H4 (cell line): ENCODE measurements at places on chromosomes 13 and 19.

- DNase-seq, result no peak
These were observed 34.6 kb downstream of the NHLRC3 start for GRCh38 chr13:39072842-39073241.

DNA sequence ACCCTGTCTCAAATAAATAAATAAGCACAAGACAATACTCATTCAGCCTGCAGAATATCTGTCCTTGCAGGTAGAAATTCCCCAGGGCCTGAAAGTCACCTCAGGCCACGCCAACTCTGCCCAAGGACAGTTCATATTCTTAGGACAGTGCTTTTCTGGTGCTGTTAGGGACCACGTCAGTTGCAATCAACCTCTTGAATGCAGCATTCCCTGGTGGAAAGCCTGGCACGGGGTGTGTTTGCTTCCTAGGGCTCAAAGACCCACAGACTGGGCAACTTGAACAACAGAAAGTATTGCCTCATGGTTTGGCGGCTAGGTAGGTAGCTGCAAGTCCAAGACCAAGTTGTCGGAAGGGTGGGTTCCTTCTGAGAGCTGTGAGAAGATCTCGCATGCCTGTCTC lies 160.3 kb downstream of the KCTD15 start:
- no peak for DNase-seq

GRCh38 chr19:5966941-5967340 lies 11.0 kb downstream of the RANBP3 start:
- DNase-seq, result no peak

- DNase-seq, result no peak
These were observed 279.2 kb downstream of the DACH1 start for GRCh38 chr13:71587817-71588216.

- DNase-seq, result no peak
These were observed 2724.7 kb downstream of the PCDH9 start for GRCh38 chr13:64505336-64505910.
